ENCODE measurements at places on chromosomes 12 and 14. TPM values are rescaled to one million over a fixed set of nuclear protein-coding genes. Genes with fewer than 3 reads are reported as not detected.

SERPINA4 gene
- polyA plus RNA-seq = not detected

CFAP73 gene
- polyA plus RNA-seq = 14.9 TPM

FSCB gene
- not detected for polyA plus RNA-seq

RNASE2 gene
- 0.90 TPM for polyA plus RNA-seq

PTPRR gene
- 16.3 TPM for polyA plus RNA-seq

NKX2-1 gene
- not detected for polyA plus RNA-seq

NTF3 gene
- 3.0 TPM for polyA plus RNA-seq

CSRP2 gene
- 64.6 TPM for polyA plus RNA-seq

OTOGL gene
- polyA plus RNA-seq = 0.54 TPM

PROX2 gene
- polyA plus RNA-seq = 3.9 TPM

NEUROD4 gene
- 1.0 TPM for polyA plus RNA-seq

BCL2L2 gene
- 41.1 TPM for polyA plus RNA-seq

FGF6 gene
- polyA plus RNA-seq = not detected

MDGA2 gene
- polyA plus RNA-seq = 16.5 TPM

RIN3 gene
- 6.5 TPM for polyA plus RNA-seq

DHRS2 gene
- polyA plus RNA-seq = 2.0 TPM

SLC4A8 gene
- polyA plus RNA-seq = 18.0 TPM

DAD1 gene
- 201 TPM for polyA plus RNA-seq

All from spinal cord (tissue), 10 donors.